ENCODE measurements at places on chromosomes 1 and 21.
A peak's percentile ranks its signal among the peaks of the same experiment; 100 is the strongest.

DNA sequence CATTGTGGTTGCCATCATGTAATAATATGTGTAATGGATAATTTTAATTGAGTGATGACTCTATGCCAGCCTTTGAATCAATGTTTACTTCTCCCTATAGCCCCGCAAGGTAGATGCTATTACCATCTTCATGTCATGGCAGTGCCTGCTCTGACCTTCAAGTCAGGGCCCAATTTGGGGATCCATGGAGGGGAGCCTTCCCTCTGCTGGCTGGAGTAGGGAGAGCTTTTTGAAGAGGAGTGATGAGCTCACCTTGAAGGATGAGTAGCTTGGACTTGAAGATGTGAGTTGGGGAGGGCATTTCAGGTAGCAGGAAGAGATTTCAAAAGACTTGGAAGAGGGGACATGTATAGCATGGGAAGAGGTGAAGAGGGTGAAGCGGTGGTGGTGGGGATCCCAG, 189.2 kb downstream of the FOXD2 start:
- no peak for DNase-seq

DNA sequence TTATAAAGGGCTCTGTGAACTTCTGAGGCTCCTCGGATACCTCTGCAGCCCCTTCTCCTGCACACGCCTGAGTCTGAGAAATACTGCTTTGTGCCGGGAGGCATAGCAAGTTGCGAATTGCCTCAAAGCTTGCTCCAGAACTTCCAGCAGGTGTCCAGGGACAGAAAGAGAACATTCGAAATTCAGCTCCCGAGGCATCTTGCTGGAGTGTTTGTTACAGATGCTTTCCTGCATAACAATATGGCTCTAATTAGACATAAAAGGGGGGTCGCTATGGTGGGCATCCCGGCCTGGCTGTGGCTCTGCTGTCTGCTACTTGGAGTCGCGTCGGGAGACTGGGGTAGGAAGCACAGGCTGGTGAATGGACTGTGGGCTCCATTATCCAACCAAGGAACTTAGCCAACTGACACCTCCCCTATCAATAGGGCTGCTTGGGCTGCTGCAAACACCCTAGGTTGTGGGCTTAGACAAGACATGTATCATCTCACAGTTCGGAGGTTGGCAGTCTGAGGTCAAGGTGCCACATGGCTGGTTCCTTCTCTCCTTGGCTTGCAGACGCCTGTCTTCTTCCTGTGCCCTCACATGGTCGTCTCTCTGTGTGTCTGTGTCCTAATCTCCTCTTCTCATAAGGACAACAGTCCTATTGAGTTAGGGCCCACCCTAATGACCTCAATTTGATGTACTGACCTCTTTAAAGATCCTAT, 607.0 kb downstream of the NPHP4 start:
- DNase-seq, result no peak

GRCh38 chr21:38039841-38040240, 123.6 kb upstream of the KCNJ6 start:
- no peak for DNase-seq

DNA sequence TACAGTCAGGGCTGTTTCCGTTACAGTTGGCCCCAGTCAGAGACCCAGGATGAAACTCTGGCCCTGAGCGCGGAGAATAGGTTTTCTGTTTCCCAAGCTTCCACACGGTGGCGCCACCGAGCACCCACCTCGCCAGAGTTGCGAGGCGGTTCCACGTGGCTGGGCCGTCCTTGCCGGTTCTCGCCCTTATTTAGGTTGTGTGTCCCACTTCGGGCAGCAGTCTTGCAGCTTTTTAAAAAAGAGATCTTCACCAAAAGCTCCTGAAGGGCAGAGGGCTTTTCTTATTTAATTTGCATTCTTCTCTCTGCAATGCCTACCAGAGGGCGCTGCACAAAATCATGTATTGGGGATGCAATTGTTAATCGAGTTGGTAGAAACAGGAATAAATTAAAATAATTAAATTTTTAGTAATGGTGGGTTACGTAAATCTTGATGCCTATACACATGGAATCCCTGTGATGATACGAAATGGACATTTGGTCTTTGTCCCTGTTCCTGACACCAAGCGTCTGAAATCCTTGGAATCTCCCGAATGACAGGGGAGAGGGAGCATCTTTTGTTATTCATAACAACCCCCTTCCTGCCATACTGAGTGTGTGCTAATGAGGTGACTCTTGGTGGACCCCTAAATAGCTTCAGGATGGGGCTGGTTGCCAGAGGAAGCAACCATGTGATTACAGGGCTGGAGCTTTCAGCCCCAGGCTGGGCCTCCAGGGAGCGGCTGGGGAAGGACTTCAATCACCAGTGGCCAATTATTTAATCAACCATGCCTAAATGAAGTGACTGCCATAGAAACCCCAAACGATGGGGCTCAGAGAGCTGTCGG, 5.6 kb upstream of the S100A7 start:
- DNase-seq, result peak; percentile 18

DNA sequence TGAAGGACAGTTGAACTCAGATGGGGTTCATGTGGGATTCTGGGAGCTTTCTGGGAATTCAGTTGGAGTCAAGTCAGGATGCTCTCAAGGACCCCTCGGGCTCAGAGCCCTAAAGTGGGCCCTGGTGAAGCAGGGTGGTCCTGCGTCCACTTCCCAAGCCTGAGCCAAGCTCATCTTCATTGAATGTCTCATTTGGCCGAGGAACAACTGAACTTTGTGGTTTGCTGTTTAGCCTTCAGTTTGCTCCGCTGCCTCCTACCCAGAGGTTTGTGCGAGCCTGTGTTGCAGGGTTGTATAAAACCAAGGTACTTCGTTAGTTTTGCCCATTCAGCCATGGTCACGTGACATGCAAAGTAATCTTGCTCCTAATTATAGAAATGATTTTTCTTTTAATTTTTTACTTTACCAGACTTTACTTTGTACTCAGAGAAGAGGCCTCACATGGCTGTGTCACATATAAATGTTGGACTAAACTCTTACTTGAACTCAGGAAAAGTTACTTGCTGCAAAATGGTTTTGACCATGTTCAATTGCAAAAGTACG, 49.7 kb downstream of the B3GALT5 start:
- no peak for DNase-seq

- DNase-seq, result peak; percentile 46
These were observed 12.0 kb upstream of the FCAMR start for GRCh38 chr1:206982216-206982615.

DNA sequence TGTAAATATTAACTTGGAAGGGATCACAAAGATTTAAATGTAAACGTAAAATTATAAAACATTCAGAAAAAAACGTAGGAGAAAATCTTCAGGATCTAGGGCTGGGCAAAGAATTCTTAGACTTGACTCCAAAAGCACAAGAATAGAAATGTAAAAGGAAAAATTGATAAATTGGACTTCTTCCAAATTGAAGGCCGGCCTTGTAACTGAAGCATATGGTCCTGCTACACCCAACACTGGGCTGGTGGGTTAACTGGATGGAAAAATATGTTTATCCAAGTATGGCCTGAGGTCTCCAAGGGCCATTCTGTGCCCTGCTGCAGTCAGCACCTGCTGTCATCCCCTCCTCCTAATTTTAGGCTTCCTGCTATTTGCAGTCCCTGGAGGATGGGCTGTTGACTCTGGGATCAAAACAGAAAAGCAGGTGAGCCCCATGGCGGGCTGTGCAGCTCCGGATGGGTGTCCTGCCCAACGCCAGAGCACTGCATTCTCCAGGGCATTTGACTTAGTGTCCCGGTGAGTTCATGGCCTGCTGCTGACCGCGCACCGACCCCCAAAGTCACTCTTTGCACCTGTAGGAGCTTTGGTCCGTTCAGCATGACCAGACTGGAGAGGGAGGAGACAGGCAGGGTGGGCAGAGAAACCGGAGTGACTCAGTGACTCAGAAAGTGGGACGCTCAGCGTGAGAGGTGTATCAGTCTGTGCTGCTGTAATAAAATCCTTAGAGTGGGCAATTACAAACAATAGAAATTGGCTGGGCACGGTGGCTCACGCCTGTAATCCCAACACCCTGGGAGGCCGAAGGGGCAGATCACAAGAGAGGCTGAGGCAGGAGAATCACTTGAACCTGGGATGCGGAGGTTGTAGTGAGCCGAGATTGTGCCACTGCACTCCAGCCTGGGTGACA, 6.1 kb upstream of the AIRE start:
- DNase-seq, result no peak

GRCh38 chr1:205128050-205128449, 6.3 kb upstream of the RBBP5 start:
- no peak for DNase-seq

GRCh38 chr1:71572038-71572437, 491.2 kb upstream of the ZRANB2 start:
- no peak for DNase-seq

- DNase-seq, result no peak
These were observed 2.5 kb upstream of the HLCS start for GRCh38 chr21:36968976-36969375.

- no peak for DNase-seq
These were observed 65.6 kb upstream of the PLA2G4A start for GRCh38 chr1:186763107-186763506.

DNA sequence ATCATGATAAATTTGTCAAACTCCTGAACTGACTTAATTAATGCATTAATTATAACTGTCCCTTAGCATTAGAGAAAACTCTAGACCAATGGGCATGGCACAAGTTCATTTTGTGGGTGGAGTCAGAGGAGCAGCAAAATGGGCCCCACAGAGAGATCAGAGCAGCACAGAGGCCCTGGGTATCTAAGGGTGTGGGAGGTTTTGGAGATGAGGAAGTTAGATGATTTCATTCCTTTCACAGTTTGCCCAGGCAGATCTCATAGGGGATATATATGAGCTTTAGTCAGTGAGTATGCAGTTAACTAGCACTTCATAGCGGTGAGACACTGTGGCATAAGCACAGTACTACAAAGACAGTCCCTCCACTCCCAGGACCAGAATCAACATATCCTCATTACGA, 117.3 kb downstream of the MAB21L3 start:
- DNase-seq, result no peak

- DNase-seq, result peak; percentile 81
These were observed 8.7 kb upstream of the LGR6 start for GRCh38 chr1:202184750-202185460.

DNA sequence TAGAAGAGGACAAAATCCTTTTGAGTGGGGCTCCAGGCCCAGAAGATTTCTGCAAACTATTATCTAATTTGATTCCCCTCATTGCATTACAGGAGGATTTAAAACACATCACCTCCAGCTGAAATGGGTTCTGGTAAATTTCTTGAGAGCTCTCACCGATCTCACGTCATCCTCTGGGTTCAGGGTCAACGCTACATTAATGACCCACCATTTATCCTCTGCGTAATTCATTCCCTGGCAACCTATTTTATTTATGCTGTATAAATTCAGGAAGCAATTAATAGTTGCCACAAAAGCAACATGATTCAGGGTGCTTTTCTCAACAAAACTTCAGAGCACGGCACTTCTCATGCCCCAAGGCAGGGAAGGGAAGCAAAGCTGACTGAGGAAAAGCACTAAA, 38.9 kb downstream of the LMX1A start:
- DNase-seq, result no peak

DNA sequence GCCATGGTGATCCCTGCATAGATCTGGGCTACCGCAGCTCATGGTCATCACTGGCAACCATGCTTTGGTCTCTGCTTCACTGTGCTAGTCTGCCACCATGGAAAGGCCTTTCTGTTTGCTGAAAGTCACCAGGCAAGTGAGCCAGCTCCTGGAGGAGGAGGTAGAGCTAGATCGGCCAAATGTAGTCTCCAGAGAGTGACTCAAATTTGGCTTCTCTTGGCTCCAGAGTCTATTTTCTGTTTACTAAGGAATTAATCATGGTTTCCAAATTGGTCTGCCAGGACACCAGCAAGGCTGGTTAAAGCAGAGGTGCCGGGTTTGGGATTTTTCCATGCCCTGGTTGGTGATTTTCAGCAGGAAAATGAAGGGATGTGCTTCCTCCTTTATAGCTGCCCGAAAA, 52.7 kb upstream of the IVNS1ABP start:
- DNase-seq, result no peak

GRCh38 chr1:82143108-82143833, 342.5 kb downstream of the ADGRL2 start:
- DNase-seq, result no peak

- DNase-seq, result no peak
These were observed 19.7 kb upstream of the PGBD2 start for GRCh38 chr1:248886237-248886895.

DNA sequence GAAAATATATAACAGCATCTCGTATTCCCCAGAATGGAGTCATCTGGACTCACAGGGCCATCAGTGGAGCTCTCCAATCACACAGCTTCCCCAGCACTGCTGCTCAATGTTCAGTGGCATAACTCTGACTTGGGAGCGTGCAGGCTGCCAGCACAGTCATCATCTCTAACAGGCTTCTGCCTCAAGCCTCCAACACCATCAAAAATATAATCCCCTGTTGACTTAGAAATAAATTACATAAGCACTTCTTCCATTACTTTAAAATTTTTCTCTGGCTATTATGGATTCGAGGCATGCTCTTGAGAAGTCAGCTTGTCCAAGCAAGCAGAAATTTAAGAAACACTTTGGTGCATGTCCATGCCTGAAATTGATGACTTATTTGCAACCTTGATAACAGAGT, 6.2 kb downstream of the DUSP23 start:
- no peak for DNase-seq

GRCh38 chr1:5161372-5161771, 507.0 kb downstream of the AJAP1 start:
- no peak for DNase-seq

GRCh38 chr1:17654519-17654918, 100.6 kb upstream of the ACTL8 start:
- DNase-seq, result no peak

DNA sequence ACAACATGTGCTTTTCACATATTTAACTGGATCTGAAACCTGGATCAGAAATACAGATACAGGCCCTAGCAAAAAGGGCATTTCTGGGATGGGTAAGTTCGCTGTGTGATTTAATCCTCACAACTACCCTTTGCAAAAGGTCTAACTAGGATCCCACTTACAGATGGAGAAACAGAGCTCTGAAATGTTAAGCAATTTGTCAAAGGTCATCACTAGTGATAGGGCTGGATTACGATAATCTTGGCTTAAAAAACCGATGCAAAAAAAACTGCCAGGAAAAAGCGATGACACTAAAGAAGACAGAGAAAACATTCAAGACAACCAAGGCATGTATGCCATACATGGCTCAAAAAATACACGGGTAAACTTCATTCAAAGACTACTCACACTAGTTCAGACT, 29.9 kb downstream of the AHCTF1 start:
- no peak for DNase-seq

GRCh38 chr1:230768903-230769570, 21.8 kb downstream of the CAPN9 start:
- DNase-seq, result no peak

DNA sequence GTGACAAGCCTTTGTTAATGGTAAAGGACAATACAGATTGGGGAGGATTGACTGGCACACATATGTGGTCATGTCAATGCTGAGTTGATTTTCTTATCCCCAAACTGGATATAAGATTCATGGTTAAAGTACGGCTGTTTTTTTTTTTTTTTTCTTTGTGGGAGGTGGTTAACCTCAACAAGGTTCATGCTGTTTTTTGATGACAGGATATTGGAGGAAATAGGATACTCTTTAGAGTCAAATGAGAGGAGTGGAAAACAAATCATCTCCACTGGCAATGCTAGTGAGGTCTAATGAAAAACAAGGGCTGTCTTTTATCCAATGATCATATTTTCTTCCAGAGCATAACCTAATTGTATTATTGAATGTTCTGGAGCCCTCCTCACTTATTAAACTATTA, 140.2 kb downstream of the FAM78B start:
- DNase-seq, result no peak

GRCh38 chr1:182533896-182534295, 55.2 kb downstream of the RNASEL start:
- DNase-seq, result no peak

- DNase-seq, result no peak
These were observed 378.5 kb downstream of the PLPP3 start for GRCh38 chr1:56200896-56201295.

GRCh38 chr1:40315795-40316594, 1.1 kb downstream of the COL9A2 start:
- DNase-seq, result no peak

Data from AML-193 (cell line).